ENCODE measurements at places on chromosomes 4 and X. TPM values are rescaled to one million over a fixed set of nuclear protein-coding genes. Genes with fewer than 3 reads are reported as not detected.

GRCh38 chr4:6595897-6596537 is 21.0 kb downstream of the MAN2B2 start:
- DNase-seq, result no peak

DNA sequence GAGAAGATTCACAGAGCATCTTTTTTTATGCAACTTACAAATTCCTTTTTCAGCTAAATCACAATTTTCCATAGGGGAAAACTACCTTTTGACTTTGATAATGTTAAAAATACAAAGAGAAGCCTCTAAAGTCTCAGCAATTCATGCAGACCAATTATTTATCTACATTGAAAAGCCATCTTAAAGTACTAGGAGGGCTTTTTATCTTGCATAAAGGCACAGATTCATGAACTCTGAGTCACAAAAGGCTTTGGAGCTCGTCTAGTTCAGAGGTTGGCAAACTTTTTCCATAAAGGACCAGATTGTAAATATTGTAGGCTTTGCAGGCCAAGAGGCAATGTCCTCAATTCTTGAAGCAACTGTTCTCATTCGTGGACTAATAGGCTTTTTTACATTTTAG is 210.4 kb upstream of the HDX start:
- no peak for DNase-seq

GRCh38 chr4:134219043-134219442 is 17.5 kb upstream of the PABPC4L start:
- no peak for DNase-seq

- DNase-seq, result no peak
Observed at GRCh38 chrX:49277535-49277830, 7.9 kb downstream of the PPP1R3F start.

- DNase-seq, result no peak
Observed at GRCh38 chrX:81925812-81926211, 723.9 kb downstream of the SH3BGRL start.

DNA sequence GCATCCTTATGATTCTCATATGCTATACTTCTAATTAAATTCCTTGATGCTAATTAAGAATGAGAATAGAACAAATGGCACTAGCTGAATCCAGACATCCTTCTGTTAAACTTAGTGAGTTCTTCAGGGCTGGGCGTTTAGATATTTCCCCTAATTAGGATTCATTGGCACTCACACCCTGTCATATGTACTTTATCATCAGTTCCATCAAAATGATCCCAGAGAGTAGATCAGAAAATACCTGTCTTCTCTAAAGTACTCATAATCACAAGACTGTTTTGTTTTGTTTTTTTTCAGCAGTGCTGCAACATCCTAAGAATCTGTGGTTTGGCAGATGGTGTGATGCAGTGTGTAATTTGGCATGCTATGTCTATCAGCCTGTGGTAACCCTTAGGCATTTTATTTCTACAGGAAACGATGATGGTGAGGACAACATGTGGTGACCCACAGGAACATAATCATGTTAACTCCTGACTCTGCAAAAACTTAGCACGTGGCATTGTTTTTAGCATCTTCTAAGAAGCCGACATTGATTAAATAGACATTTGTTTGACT is 2528.4 kb downstream of the ARAP2 start:
- DNase-seq, result peak; percentile 76

GRCh38 chr4:8439914-8440491 is 520 bp downstream of the ACOX3 start:
- no peak for DNase-seq

DNA sequence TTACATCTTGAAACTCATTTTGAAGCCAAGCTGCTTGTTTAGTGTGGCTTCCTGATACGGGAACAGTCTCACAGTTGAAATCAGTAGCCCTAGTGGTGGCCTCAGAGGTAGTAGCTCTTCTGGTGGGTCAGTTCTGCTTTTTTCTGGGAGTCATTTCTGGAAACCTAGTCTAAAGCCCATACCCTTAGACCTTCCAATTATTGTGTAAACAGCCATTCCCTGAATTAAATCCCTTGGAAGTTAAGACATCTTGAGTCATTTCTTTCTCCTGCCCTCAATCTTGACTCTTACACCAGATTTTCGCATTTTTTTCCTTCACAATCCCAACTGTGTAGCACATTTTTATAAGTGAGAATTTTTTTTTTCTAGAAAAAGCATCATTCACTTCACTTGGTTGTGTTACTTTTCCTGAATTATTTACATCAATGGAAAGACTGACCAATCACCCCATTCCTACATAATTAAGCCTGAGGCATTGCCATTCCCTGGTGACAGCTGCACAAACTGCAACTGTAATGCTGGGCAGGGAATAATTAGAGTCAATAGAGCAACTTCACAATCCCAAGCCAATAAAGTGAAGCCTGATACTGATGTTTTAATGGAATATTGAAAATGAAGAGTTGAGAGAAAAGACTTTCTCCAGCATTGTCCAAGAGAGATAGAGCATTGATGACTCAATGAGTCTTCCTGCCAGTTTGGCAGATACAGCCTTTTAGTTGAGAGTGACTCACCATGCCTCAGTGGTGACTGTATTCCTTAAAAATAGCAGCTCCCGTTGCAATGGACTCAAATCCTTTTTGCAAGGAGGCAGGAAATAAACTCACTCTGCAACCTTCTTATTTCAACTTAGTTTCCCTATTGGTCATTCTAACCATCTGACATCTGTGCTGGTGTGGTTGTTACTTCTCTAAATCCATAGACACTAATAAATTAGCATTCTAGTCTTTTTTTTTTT is 13.0 kb upstream of the SEPSECS start:
- DNase-seq, result peak; percentile 99

DNA sequence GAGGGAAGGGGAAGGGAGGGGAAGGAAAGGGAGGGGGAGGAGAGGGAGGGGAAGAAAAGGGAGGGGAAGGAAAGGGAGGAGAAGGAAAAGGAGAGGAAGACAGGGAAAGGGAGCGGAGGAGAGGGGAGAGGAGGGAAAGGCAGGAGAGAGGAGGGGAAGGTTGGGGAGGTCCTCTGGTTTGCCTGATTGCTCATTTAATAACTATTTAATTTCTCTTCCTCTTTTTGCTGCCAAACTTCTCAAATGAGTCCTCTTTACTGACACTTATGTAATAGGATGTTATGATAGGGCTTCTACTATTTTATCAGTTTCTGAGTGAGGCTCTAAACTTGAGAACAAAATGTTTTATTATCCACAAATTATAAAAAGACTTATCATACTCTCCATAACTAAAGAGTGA is 35.4 kb upstream of the PPA2 start:
- no peak for DNase-seq

- DNase-seq, result peak; percentile 64
Observed at GRCh38 chr4:82268050-82268825, 105.6 kb downstream of the HNRNPD start.

DNA sequence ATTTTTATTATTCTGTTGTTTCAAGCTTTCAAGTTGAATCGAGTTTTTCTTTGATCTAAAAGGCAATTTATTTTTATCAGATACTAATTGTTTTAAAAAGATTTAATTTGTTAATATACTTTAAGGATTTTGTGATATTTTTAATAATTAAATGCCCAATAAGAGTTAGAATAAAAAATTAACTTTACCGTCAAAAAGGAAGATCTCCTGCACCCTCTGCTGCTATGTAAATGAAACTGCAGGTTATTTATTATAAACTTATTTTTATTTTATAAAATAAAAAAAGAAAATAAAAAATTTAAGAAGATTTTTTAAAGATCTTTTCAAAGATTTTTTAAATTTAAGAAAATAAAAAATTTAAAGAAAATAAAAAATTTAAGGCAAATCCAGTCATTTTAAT is 166.1 kb downstream of the CCSER1 start:
- DNase-seq, result peak; percentile 43

DNA sequence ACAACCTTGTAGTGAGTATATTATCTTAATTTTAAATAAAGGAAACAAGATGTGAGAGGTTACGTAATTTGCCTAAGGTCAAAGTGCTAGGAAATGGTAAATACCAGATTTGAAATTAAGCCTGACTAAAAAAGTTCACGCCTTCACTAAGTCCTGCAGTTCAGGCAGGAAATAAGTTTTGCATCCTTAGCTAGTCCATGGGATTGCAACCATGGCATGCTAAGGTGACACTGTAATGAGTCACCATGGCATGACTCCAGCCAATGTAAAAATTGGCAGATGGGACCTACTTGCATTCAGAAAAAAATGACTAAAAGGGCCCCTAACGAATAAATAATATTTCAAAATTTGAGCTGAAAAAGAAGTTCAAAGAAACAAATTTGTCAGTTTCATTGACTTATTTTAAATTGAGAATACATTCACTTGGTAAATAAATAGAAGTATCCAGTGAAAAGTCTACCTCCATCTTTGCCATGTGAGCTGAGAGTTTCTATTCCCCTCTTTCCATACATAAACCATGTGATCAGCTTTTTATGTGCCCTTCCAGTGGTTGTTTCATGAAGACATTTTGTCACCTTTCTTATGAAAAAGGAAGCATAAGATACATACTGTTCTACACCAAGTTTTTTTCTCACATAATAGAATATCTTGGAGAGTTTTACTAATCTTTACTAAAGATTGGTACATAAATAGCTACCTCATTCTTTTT is 72.4 kb downstream of the ANKRD50 start:
- peak; percentile 90 for DNase-seq

The AR gene
- 6.3 TPM for total RNA-seq

The GPC4 gene
- total RNA-seq, result 2.8 TPM

The SYP gene
- 0.18 TPM for total RNA-seq

The RRH gene
- total RNA-seq, result not detected

The HSFX2 gene
- total RNA-seq, result 0.36 TPM

The HTN1 gene
- total RNA-seq, result not detected

All from fibroblast of the aortic adventitia (primary cell).